COR-L47 (cell line): ENCODE measurements at places on chromosomes 3 and 15.

- DNase-seq: no peak
Observed at GRCh38 chr3:65836047-65836446, 202.7 kb downstream of the MAGI1 start.

GRCh38 chr15:45678459-45679178 is 43.8 kb downstream of the SQOR start:
- DNase-seq: no peak

GRCh38 chr3:61639991-61640390 is 78.6 kb downstream of the PTPRG start:
- DNase-seq: no peak

- DNase-seq: no peak
Observed at GRCh38 chr3:152374262-152374990, 105.7 kb downstream of the MBNL1 start.

DNA sequence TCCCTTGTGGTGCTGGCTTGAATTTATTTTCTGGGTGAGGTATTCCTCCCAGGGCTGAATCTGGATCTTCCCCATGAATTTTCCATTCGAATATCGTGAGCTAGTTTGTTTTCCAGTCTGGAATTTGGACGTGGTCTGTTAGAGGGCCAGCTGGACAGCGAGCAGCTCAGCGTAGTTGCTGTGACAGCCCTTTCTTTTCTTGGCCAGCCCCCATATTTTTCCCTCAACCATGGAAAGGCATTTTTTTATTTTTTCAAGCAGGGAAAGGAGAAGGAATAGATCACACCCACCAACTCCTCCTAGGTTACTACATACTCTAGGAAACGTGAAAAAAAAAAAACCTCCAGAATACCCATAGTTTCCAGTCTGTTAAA is 152.0 kb downstream of the KLHL25 start:
- no peak for DNase-seq

DNA sequence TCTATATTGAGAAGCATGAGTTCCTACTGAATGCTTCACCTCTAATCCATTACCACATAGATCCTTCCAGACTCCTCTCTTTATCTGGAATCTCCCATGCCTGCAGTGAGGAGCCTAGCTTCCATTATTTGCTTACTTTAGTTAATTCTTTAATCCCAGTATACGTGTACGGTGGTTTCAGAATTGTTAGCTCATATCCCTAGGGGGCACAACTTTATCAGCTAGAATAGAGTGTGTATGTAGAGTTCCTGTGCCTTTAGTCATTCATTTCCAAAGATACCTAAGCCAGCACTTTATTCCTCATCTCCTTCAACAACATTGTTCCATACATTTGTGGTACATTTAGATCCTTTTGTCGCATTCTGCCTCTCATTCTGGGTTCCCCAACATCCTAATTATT is 226.0 kb downstream of the TJP1 start:
- DNase-seq: no peak

DNA sequence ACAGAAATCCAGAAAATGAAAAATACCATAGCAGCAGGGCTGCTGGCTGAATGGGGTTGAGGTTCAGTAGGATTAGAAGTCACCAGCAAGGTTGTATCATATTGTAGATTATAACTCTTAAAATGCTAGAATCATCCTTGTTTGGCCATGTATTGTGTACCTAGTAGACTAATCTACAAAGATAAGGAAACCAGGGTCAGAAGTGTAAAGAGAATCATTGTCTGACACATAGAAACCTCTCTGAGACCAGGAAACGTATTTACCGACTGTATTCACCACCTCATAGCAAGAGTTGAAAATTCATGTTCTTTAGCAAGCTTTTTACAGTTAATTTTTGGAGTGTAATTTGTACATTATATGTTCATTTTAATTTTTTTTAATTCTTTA is 168.8 kb downstream of the ECT2 start:
- no peak for DNase-seq

- peak; percentile 33 for DNase-seq
Observed at GRCh38 chr15:73704869-73705645, 20.9 kb downstream of the CD276 start.

DNA sequence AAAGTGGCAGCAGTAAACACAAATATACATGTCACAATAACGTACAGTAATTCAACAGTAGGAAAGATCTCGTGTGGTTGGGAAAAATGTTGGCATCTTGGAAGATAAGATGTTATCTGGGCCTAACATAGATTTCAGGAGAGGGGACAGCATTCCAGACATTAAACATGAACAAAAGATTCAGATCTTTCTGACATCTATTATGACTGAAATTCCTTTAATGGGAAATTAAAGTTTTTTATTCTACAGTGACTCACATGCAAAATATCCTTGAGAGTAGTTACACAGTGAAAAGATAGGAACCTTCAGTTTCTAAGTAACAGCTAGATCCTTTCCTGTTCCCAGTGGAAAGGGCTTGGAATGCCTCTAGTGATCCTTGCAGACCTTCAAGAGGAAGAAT is 9.2 kb downstream of the NDUFB5 start:
- no peak for DNase-seq

DNA sequence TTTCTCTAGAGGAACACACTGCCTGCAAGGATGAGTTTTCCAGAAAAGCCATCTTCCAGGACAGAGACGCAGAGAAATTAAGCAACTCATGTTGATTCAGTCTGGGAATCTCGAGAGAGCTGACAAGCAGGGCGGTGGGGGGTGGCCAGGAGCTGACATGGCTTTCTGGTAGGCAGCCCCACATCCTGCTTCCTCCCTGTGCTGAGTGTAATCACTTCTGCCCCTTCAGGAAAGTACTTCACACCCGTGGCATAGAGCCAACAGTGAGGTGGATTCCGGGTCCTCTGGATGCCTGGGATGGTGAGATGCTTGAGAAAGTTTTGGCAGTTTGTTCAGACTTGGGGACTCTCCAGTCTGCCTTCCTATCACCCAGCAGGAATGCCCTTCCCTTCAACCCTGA is 221.1 kb downstream of the SLCO3A1 start:
- DNase-seq: no peak

DNA sequence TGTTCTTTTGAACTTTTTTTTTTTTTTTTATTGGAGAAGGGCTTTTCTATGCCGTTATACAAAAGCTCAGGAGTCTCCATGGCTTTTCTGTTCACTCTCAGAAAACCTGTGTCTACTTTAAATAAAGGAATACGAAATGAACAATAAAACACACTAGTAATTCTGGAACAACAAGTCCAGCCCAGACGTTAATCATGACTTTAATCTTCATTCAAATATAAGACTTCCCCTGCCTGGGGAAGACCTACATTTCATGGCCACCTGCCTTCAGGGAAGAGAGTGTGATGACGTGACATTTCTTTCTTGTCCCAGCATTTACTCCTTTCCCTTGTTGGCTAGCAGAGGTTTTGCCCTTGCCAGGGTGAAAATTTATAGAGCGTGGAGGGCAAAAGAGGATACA is 564.5 kb downstream of the PDCD6IP start:
- no peak for DNase-seq

DNA sequence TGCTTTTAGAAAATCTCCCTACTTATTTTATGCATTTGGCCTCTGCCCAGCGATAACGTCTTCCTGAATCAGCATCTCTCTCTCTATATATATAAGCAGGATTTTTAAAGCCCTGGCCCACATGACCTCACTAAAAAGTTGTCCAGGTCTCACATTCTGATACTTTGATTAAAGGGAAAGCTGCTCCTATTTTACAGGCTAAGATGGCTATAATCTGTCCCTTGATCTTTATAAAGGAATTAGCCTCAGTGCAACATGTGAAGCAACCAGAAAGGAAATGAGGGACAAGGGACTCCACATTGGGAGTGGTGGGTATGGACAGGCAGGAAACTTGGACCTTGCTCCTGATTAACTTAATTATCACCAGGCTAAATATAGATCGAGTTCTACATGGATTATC is 25.6 kb upstream of the MUC13 start:
- DNase-seq: no peak

GRCh38 chr3:16101295-16102186 is 72.9 kb upstream of the GALNT15 start:
- DNase-seq: no peak

- no peak for DNase-seq
Observed at GRCh38 chr3:134258761-134259347, 8.2 kb upstream of the RYK start.

DNA sequence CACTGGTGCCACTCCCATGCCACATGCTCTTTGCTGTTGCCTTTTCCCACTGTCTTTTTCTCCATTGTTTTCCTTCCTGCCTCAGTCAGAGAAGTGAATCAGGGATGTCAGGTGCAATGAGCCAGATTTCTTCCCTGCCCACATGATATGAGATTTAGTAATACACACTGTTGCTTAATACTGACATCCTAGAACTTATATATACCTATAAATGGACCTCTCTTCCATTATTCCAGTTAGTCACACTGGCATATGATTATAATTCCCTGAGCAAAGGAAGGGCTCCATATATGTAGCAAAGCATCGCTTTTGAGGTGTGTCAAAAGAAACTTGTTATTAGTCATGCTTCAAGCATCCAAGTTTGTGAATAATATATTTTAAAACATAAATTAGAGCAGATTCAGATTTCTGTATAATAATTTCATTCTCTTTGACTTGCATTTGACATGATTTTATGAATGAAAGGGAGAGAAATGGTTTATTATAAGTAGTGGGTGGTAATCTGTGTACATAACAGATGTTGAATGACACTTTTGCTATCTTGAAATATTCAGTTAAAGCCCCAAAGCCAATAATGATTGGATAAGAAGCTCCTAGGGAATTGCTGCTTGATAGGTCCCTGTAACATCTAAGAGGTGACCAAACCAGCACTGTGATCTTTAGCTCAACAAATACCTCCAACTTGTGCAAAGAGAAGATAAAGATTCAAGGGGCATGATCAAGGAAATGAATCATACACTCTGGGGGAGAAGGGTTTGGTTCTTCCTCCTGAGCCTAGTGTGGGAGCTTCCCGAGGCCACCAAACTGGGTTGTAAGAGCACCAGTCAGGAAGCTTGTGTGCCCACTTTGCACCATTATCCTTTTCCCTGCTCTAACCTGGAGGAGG is 48.6 kb downstream of the CHST2 start:
- no peak for DNase-seq

DNA sequence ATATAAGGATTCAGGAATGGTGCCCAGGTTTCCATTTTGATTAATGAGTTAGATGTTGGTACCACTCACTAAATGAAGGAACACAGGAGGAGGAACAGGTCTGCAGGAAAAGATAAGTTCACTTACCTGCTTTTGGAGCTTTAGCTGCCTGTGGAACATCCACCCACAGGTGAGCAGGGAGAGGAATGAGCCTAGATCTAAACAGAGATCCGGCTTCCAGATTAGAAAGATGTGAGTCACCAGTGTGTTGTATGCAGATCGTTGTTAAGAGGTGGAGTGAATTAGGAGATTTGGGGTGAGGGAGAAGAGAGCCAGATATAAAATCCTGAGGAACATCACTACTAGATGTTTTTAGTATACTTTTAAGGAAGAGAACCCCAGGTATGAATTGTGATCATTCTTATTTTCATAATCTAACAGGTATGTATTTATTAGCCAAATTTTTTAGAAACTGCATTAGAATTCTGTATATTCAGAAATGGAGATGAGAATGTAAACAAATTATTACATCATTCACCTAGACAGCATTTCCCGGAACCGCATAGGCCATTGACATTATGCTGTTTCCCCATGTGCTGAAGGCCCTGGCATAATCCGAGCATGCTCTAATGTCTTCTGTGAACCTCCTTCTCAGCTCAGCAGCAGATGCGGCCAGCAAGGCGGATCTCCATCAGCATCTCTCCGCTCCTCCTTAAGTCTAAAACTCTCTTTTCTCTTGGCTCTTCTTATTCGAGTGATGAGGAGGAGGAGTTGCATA is 118.2 kb downstream of the KLHL25 start:
- no peak for DNase-seq

GRCh38 chr3:53248161-53248560 is 7.7 kb downstream of the TKT start:
- DNase-seq: no peak
